ENCODE measurements at places on chromosomes 2 and 18. TPM values are rescaled to one million over a fixed set of nuclear protein-coding genes. Genes with fewer than 3 reads are reported as not detected.

- DNase-seq = no peak
These were observed 475.6 kb downstream of the TDRD15 start for GRCh38 chr2:21599417-21599816.

DNA sequence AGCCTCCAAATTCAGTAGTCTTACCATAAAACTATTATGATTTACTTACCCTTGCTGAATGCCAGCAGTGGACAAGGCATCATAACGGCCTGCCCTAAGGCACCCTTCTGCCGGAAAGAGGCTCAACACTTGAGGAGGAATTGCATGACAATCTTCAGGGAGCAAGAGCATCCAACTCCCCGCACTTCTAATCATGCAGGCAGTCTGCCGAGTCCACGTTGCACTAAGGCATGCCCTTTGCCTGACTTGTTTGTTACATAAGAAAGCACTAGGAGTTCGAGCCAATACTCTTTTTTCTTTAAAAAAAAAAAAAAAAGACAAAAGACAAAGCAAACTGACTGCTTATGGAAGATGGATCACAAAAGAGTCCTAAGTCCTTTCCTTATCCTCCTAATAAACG, 17.9 kb upstream of the SPTBN1 start:
- peak; percentile 73 for DNase-seq

Gene LRRFIP1
- total RNA-seq = 33.6 TPM

GRCh38 chr2:130328710-130329109, 14.0 kb upstream of the IMP4 start:
- DNase-seq = no peak

GRCh38 chr2:186687807-186688211, 6.1 kb upstream of the FAM171B start:
- DNase-seq = no peak

- DNase-seq = no peak
These were observed 47.8 kb downstream of the PHLPP1 start for GRCh38 chr18:62763101-62763521.

Gene CDK15
- 0.13 TPM for total RNA-seq

GRCh38 chr2:11683476-11683875, 13.5 kb upstream of the NTSR2 start:
- DNase-seq = no peak

Gene SIX3
- not detected for total RNA-seq

Gene MPP4
- total RNA-seq = not detected

DNA sequence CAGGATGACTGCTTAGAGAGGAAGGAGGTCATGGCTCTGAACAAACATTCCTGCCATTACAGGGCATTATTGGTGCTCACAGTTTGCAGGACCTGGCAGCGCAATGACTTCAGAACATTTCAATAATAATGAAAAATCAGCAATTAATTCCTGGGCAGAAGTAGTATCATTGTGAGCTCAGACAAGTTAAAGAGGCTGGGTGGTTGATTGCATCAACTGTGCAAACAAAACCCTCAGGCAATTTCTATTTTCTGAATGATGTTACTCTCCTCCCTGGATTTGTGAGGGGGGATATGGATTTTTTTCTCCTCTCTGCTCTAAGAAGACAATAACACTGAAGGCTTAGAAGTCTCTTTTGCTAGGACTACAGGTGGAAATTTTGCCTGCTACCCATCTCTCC, 168.1 kb upstream of the TACR1 start:
- no peak for DNase-seq

Gene SCN2A
- 0.05 TPM for total RNA-seq

Gene UGT1A7
- 4.1 TPM for total RNA-seq

Gene EMILIN2
- total RNA-seq = 0.53 TPM

GRCh38 chr2:237556773-237557632, 9.4 kb upstream of the PRLH start:
- DNase-seq = no peak

Gene MSH6
- 19.3 TPM for total RNA-seq

Gene TRABD2A
- total RNA-seq = 0.68 TPM

DNA sequence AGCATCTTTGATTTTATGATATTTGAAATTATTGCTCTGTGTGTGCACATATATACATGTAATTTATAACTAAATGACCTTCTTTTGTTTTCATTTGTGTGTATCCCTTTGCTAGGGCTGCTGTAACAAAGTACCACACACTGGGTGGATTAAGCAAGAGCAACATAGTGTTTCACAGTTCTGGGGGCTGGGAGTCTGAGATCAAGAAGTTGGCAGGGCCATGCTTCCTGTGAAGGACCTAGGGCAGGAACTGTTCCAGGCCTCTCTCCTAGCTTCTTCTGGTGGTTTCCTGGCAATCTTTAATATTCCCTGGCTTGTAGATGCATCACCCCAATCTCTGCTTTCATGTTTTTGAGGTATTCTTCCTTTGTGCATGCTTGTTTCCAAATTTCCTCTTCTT, 1043.9 kb downstream of the TSN start:
- no peak for DNase-seq

- no peak for DNase-seq
These were observed 837.7 kb upstream of the SLC39A10 start for GRCh38 chr2:194819367-194819766.

Gene KCNK3
- 0.43 TPM for total RNA-seq

GRCh38 chr2:237643582-237644380, 16.4 kb downstream of the LRRFIP1 start:
- no peak for DNase-seq

Gene IL1R1
- total RNA-seq = 39.0 TPM

Gene EFR3B
- 0.30 TPM for total RNA-seq

DNA sequence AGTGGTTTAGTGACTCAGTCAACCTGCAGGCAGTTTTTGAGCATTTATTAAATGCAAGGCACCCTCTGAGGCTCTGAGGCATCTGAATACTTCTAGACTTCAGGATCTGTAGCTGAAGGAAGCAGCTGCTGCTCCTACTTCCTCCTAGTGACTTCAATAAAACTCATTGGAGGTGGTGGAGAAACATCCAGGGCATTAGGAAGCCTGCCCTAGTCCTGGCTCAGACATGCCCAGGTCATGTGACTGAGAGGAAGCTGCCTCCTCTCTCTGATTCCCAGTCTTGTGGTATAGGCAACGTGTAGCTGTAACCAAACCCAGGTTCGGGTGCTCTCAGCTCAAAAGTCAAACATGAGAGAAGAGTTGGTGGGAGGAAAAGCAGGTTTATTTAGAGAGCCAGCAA, 287.2 kb upstream of the GYPC start:
- no peak for DNase-seq

DNA sequence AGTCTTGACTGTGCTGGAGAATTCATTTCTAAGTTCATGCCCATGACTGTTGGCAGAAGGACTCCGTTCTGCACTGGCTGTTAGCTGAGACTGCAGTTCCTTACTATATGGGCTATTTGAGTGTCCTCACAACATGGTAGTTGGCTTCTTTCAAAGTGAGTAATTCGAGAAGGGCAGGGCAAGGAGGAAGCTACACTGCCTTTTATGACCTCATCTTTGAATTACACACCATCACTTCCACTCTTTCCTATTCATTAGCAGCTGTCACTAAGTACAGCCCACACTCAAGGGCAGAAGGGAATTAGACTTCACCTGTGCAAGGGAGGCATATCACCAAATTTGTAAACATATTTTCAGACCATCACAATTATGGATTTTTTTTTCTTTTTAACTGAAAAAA, 55.9 kb upstream of the EPAS1 start:
- DNase-seq = no peak

DNA sequence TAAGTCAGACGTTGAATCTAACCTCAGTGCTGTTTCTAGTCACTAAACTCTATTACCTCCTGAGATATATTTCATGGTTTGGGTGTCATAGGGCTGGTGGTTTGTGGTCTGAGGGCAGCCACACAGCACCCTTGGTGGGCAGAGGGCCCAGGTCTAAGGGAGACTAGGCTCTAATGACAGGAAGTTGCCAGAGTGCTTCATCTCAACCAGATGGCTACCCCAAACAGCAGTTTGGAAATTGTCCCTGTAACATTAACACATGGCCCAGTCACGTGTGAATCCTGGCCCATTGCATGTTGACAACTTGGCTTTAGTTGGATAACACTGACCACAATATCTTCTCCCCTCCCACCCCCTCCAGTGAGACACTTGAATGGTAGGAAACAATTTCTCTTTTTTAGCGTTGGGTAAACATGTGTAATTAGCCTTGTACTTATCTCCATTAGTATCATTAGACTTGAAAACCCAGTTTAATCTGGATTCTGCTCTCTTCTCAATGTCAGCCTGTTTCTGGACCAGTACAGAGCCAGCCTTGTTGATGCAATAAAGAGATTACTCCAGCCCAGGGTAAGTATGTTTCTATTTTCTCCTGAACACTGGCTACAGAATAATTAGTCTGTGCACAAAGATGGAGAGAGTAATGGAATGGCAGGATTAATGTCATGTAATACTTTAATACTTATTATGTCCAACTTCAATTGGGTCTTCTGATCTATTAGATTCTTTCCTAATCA, 187.8 kb upstream of the SIX3 start:
- no peak for DNase-seq

DNA sequence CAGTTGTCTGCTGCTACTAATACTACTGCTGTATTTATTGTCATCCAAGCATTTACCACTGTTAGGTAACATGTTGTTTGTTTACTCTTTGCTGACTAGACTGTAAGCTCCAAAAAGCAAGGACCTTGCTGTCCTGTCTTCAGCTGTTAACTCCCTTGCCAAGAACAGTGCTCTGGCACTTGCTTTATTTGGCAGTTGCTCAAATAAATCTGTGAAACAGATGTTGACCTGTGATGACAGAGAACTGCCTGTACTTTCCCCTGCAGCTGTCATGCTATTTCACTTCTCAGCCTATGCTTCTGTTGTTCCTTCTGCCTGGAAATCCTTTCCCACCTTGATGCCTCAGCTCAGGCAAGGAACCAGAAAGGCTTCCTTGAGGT, 181.2 kb downstream of the ATAD2B start:
- peak; percentile 71 for DNase-seq

Gene ARHGAP25
- 4.7 TPM for total RNA-seq

GRCh38 chr18:6666012-6666685, 63.4 kb upstream of the ARHGAP28 start:
- DNase-seq = no peak

- DNase-seq = no peak
These were observed 9.6 kb upstream of the MMADHC start for GRCh38 chr2:149597050-149597667.

Gene REG1B
- 4.9 TPM for total RNA-seq

- no peak for DNase-seq
These were observed 33.5 kb downstream of the ZNF407 start for GRCh38 chr18:74631212-74631611.

DNA sequence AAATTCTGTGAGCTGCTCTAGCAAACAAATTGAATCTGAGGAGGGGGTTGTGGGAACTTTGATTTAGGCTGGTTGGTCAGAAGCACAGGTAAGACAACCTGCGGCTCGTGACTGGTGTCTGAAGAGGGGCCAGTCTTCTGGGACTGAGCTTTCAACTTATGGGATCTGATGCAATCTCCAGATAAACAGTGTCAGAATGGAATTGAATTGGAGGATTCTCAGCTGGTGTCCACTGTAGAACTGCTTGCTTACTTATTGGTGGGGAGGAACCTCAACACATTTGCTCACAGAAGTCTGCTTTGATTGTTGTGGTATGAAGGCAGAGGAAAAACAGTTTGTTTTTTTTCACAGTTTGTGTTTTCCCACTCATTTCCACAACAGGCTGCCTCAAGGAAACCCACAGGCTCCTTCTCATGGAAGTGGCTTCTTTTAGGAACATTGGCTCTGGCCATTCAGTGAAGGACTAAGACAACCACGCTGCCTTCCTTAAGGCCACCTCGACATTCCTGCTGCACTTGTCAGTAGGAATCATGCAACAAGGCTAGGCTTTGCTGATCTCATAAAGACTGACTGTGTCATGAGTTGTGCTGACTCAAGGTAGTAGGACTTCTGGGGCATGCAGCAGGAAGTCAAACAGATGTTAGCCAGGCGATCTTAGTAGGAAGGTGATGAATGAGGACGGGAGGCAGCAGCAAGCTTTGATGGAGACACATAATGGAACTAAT, 104.7 kb downstream of the TSN start:
- no peak for DNase-seq

GRCh38 chr2:122704109-122704563, 948.7 kb downstream of the TSN start:
- no peak for DNase-seq

DNA sequence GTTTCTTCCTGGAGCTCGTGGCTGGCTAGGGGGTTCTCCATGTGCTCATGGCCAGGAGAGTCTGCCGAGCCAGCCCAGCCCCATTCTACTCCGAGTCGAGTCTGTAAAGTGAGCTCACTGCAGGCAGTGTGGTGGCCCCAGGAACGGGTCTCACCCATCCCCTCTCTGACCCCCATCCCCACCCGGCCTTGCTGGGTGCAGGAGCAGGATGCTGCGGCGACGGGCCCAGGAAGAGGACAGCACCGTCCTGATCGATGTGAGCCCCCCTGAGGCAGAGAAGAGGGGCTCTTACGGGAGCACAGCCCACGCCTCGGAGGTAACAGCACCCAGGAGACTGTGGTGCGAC, 1.4 kb downstream of the ANO7 start:
- no peak for DNase-seq

GRCh38 chr2:25598332-25598731, 75.0 kb downstream of the DTNB start:
- DNase-seq = no peak

DNA sequence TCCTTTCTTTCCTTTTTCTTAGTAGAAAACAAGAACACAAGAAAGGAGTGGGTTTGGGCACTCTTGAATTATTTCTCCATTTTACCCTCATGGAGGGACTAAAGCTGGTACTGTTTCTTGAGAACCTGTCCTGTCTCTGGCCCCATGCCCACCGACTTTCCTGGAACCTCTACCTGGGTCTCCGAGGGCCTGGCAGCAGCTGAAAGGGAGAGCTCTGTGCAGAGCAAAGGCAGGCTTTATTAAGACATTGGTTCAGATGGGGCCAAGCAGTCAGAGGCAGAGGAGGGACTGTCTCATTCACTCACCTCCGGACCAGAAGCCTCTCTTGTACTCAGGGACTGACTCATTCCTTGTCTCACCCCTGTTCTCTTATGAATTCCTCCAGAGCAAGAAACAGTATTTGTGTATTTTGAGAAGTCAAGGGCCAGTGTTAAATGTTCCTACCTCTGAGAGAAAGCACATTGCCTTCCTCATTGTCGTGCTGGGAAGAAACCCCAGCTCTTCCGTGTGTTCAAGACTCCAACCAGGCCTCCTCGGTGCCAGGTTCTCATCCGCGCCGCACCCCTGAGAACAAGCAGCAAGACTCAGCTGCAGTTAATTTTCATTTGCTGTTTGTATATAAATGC, 201.9 kb upstream of the NT5C1B start:
- no peak for DNase-seq

All from left lobe of liver (tissue), 2 donors.